ENCODE measurements at places on chromosomes 2 and 18.
A peak's percentile ranks its signal among the peaks of the same experiment; 100 is the strongest.

GRCh38 chr2:10355471-10356438, 53.1 kb downstream of the HPCAL1 start:
- DNase-seq = no peak

DNA sequence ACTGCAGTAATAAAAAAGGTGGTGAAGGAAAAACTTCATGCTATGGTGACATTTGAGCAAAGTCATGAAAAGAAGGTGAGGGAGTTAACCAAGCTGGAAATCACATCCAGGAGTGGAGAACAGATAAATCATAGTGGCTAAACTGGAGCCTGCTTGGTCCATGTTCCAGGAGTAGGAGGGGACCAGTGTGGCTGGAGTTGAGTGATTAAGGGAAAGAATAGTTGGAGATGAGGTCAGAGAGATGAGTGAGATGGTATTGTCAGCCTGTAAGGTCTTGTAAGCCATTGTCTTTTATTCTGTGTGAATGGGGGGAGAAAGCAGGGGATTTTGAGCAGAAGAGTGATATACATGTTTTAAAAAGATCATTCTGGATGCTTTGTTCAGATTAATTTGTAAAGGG, 52.3 kb downstream of the NABP1 start:
- DNase-seq = no peak

- DNase-seq = no peak
These were observed 189.8 kb downstream of the LTBP1 start for GRCh38 chr2:33136566-33136965.

DNA sequence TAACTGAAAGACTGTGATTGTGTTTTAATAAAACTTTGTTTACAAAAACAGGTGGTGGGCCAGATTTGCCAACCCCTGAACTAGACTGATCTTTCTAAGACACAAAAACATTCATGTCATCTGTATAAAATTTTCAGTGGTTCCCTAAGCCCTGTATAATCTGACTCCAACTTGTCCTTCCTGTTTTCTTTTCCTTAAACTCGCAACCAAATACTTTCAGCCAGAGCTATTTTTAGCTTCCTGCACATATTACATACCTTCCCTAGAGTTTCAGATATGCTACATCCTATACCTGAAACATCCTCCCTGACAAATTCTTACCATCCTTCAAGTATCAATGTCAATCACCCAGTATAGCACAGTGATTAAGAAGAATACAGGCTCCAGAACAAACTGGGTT, 4.8 kb downstream of the GCFC2 start:
- DNase-seq = no peak

- DNase-seq = no peak
These were observed 220.0 kb upstream of the TANK start for GRCh38 chr2:160940271-160940670.

GRCh38 chr2:241550616-241551580, 7.6 kb upstream of the BOK start:
- DNase-seq = no peak

- no peak for DNase-seq
These were observed 34.8 kb upstream of the LAMA1 start for GRCh38 chr18:7152440-7152839.

- DNase-seq = no peak
These were observed 105.6 kb upstream of the SALL3 start for GRCh38 chr18:78873926-78874500.

DNA sequence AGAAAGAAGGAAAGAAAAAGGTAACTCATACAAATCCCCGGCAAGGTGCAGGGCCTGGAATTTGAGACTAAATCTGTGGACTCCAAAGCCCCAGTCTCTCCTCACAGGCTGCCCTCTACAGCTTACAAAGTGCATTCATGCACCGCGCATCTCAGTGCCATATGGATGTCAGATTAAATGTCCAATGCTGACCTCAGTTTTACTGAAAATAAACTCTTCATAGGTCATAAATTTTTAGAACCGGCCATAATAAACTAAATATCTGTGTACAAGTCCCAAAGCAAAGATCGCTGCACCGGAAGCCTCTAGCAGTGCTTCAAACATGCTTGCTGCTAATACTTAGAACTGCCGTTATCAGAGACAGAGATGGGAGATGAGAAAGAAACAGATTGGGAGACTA, 17.7 kb downstream of the ST6GAL2 start:
- peak; percentile 52 for DNase-seq

GRCh38 chr2:201425952-201426351, 25.3 kb downstream of the TRAK2 start:
- DNase-seq = no peak

DNA sequence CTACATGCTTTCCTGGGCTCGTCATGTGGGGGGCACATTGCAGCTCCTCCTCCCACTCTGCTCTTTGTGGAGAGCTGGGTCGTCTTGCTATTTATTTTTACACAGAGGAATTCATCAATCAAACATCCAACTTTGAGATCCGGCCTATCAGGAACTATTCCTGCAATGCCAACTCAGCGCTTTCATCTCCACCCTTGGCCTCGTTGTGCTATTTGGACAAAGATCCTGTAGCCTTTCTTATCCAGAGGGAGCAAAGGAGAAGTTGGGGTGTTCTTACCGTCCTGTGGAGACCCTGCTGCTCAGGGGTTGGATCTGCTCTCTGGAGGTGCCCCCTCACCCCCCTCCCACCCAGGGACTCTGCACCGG, 92.1 kb downstream of the ASB1 start:
- DNase-seq = no peak

DNA sequence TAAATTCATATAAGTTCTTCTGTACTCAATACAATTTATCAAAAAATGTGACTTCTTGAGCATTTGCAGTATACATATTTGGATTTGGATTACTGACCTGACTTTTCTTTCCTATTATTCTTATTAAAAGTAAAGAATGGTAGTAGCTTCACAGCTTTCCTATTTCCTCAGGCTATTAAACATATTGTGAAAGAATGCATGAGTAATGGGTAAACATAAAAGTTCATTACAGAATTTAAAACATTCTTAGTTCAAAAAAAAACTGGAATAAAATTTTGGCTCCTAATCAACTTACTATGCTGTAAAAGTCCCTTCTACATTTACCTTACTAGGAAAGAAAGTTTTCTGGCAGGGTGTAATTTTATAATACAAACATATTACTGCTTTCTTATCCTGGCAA, 27.3 kb upstream of the C2orf66 start:
- no peak for DNase-seq

DNA sequence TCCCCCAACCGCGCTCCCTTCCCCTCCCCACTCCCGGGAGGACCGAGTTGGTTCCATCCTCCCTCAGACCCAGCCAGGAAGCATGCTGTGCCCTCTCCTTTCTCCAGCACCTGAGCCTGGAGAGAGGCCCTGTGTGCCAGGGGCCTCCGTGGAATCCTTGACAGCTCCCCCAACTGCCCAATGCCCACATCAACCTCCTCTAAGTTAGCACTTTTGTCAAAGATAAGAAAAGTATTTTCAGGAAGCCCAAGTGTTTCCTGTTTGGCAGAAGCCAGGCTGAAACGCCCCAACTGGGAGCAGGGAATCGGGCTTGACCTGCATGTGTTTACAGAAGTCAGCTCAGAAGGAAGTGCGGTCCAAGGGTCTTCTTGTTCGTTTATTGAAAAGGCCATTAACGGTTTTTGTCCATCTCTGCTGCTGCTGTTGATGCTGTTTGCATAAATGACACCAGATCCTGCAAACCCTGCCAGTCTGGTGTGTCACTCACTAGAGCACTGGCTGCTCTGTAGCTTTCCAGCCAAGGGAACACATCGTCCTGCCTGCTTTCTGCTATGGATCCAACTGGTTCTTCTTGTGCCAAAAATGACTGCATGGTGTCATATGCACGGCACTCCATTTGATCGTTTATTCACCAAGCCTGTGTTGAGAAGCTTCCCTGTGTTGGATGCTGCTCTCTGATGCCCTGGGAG, 35.4 kb upstream of the COL6A3 start:
- peak; percentile 80 for DNase-seq

DNA sequence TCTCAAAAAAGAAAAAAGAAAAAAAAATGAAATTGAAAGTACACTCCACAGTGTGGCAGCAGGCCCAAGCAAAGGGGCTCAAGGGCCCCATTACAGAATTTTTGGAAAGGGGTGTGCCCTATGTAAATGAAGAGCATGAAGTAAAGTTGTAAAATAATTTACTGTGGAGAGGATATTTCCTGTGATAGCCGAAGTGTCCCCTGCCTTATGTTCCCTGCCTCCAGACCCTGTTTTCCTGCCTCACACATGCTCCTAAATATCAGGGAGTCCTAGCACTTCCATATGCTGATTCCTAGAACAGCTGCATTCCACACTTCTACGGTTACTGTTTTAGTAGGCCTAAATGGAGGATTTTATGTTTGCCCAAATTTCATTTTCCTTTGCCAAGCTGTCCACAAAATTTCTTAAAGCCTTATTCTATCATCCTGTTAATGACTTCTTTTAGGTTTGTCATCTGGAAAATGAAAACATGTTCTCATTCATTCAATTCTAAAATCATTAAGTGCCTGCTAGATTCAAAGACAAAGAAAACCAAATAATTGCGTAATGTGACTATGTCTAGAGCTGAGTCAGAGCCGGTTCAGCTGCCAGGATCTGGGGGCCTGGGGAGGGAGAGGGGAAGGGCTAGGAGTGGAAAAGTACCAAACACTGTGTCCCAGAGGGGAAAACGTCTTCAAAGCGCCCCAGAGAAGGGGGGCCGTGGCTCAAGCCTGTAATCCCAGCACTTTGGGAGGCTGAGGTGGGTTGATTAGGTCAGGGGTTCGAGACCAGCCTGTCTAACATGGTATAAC, 25.9 kb upstream of the IMPA2 start:
- DNase-seq = no peak

- no peak for DNase-seq
These were observed 102.3 kb upstream of the SMAD7 start for GRCh38 chr18:49052891-49053644.
